ENCODE measurements at places on chromosomes 6 and 20.

DNA sequence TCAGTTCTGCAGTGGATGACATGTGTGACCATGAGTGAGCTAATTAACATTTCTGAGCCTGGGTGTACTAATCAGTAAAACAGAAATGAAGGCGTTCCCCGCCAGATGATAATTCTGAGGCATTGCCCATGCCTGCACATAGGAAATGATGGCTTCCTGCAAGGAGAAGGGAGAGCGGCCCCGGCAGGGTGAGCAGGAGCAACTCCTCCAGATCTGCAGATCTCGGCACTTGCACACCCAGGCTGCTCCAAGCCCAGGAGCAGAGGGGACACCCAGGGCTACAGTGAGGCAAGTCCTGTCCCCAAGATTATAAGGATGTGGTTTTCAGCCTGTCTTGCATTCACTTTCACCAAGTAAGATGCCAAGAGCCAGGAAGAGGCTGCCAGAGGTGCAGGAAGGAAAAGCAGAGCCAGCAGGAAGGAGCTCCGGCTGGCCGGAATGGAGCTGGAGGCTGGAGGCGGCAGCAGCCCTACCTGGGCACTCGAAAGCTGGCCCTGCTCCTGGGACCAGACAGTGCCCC lies 177.5 kb upstream of the CST7 start:
- no peak for DNase-seq

- no peak for DNase-seq
Observed at GRCh38 chr6:20069021-20069522, 143.2 kb downstream of the MBOAT1 start.

DNA sequence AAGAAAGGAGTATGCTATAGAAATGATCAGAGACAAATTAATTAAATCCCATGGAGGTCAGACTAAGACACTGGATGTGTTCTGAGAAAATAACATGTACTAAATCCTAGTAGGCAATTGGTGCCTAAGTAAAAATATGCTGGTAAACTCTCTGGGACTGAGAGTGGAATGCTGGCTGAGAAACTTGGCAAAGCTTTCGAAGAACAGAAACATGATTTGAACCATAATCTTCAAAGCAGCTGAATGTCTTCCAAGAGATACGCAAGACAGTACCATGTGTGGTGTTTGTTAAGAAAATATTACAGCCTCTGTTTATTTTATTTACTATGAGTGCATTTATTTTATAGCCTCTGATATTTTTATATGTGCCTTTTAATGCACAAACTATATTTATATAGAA lies 55.2 kb downstream of the EFHC1 start:
- DNase-seq = no peak

DNA sequence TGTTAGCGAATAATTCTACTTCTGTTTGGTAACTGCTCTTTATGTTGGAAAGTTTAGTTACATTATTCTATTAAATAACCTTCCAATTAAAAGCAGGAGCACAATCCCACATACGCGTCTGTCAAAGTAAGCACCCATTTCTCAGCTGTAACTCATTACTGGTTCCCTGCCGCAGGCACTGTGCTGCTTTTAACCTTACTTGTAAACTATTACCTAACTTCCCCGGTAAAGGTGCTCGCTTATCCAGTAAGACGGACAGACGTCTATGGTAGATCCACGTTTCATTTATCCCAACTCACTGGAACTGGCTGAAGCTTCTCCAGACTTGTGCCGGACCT lies 529 bp upstream of the ENPP4 start:
- no peak for DNase-seq

DNA sequence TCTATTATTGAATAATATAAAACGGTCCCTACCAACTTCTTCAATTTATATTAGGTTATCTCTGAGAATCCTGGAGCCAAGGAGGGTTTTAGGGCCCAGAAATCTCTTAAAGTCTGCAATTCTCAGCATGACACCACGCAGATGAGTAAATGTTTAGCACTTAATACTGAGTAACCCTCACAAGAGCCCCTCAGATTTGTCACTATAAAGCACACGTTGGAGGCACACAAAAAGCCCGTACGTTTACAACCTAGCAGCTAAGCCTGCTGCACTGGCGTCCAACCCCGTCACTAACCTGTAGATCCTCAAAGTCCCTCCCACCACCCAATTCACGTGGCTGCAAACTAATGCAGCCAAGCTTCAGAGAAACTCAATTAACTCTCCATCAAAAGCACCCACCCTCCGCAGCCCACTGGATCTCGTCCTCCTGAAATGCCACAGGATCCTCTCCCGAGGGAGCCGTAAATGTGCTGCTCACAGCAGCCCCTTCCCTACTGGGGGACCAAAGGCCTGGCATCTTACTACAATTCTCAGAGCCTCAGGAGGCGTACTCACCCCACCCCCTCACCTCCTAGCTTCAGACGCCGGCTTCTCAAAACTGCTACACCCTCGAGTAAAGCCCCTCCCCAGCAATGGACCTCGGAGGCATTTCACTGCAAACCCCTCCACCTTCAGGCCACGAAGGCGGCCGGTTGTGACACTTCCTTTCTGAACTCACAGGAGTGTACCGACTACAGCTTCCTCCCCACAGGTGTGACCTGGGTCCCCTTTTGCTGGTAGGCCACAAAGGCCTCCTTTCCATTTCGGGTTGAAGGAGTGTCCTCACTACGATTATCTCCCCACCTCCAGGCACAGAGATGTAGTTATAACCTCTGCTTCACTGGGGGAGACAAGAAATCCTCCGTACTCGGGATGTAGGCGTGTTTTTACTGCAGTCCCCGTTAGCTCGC lies 909 bp downstream of the CPNE1 start:
- DNase-seq = peak; percentile 41

DNA sequence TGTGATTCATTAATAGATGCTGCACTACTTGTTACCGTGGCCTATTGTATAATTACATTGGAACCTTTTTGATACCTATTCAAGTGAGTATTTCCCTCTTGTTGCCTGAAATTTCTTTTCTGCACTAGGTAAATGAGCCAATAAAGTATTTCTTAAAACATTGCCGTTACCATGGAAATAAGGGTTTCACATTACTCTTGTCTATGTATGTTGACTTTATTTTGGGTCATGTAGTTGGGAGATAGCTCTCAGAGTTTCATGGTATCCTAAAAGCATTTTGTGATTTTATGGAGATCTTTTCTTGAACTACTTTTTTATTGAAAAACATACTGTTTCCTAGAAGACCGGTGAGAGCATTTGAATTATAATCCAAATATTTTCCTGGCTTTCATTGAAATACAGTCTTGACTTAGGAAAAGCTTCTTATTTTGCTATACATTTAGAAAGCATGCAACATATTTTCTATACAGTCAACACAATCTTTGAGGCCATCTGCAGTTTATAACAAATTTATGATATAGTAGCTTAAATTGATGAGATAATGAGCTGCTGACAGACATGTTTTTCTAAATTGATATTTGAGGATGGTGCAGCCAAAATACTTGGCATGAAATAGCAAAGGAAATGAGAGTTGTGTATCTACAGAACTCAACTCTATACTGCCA lies 650.4 kb downstream of the RFPL4B start:
- no peak for DNase-seq

- no peak for DNase-seq
Observed at GRCh38 chr20:1566701-1567100, 9.2 kb upstream of the SIRPD start.

DNA sequence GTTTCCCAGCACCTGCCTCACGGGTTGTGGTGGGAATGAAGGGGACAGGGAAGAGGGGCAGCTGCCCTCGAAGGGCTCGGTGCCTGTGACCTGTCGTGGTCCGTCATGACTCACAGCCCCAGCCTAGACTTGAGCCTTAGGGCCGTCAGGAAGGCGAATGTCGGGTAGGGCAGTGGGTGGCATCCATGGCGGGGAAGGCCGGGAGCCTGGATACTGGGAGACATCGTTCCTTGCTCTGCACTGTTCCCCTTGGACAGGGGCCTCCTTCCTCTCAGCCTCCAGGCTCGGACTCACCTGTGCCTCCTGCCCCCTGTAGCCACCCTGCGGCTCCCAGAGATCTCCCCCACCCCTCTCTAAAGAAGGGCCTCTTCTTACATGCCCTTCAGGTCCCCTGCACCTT lies 52.2 kb upstream of the APCDD1L start:
- DNase-seq = no peak

DNA sequence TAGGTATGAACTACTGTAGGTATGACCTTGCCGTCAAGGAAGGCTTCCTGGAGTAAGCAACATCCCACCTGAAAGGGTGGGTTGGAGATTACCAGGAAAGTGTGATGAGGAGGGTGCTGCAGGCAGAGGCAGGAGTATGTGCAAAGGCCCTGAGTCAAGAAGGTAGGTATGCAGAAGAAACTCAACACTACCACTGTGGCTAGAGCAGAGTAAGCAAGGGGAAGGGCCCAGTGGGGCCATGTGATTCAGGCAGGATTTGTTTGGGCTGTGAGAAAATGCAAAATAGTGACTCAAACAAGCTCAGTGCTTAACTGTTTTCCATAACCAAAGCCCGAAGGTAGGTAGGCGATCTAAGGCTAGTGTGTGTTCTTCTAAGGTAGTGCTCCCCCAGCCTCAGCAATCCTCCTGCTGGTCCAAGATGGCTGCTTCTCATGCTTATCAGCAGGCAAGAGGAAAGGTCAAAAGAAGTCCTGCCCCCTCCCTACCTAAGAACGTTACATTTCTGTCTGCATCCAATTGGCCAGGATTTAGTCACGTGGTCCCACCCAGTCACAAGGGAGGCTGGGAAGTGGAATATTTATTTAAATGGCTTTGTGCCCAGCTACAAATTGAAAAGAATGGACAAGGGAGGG lies 36.2 kb upstream of the HMGA1 start:
- no peak for DNase-seq

DNA sequence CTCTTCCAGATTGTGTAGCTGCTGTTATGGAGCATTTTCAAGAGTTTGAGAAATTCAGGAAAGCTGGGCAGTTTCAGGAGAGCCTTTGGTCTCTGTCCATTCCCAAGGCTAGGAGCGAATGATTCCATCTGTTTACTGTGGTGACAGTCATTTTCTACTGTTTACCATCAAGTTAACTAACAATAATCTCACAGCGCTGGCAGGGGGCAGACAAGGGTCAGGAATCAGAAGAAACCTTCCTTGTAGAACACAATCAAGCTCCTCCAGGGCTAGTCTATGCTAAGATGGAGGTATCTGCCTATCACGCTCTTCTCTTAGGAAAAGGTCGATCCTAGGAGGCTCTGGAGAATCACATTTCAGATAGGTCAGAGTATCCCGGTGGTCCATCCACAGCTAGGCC lies 293.9 kb downstream of the KIF16B start:
- no peak for DNase-seq

DNA sequence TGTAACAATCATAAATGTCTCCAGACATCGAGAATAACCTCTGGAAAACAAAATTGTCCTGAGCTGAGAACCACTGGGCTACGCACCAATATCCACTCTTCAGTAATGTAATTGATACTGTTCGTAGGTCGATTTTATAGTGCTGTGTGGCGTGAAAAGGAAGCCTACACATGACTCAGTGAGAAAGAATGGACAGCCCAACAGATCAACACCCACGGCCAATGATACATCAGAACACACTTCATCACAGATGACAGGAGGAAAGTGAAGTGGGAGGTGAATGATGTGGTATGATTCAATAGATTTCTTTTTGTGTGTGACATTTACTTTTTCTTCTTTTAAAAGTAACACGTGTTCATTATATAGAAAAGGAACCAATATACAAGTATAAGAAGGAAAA lies 93.5 kb downstream of the RPS12 start:
- DNase-seq = no peak

DNA sequence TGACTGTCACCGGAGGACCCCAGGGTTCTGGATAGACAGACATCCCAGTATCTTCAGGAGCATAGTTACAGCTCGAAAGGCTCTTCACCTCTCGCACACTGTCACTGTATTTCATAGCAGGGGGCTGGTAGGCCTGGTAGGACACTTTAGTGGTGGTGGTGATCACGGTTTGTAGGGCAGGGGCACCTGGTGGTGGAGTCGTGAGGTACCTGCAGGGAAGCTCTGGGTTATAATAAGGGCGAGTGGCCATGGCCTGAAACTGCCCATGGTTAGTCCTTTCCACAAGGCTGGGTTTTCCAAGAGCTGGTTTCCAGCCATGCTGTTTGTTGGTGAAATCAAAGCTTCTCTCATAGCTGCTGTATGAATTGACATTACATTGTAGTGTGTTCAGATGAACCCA lies 7.6 kb downstream of the GCM2 start:
- DNase-seq = no peak

DNA sequence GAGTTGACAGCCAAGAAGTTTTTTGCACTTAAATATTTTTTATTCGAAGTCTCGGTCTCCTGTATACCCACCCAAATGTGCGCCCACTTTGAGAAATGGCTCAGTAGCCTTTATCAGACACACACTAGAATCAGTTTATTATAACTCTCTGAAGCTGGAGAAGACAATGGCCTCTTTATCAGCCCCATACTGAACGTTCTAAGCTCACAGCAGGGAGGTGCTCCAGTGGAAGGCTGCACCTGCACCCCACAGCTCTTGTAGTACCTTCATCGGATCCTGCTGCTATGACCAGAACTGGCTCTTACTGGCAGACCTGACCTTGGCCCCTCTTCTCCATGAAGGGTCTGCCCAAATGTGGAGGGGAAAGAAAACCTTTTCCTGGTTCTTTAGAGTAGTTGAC lies 165.0 kb upstream of the SCGN start:
- DNase-seq = no peak
